Cortex of kidney (tissue), 1 donor: ENCODE measurements at places on chromosomes 11 and 22.

- DNase-seq: no peak
Measured at GRCh38 chr11:44179173-44179572, 83.7 kb downstream of the EXT2 start.

GRCh38 chr22:19855504-19856409, 1.1 kb upstream of the GNB1L start:
- no peak for DNase-seq

DNA sequence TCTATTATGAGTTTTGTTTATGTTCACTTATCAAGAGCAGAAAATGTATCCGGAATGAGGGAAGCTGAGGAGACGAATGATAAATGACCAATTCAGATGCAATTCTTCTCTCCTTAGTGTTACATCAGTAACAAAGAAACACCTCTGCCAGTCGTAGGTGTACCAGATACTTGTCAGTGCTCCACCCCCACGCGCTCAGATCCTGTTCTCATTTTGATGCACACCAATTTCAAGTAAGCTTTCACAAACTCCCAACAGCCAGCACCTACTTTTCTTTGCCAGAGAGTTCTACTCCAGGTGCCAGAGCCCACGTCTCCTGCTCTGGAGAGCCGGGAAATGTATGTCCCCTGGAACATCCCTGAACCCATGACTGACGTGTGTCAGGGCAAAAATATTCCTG, 43.7 kb downstream of the OR8B12 start:
- no peak for DNase-seq

GRCh38 chr11:1283906-1284305, 25.5 kb downstream of the TOLLIP start:
- DNase-seq: no peak

- DNase-seq: no peak
Measured at GRCh38 chr11:69587454-69588090, 53.4 kb upstream of the CCND1 start.

GRCh38 chr11:64059339-64060140, 23.8 kb downstream of the FLRT1 start:
- no peak for DNase-seq

GRCh38 chr11:2443881-2444820, at the start of gene TRPM5:
TRPM5 (minus strand) TSS chr11:2444514; CDS start chr11:2423036, 21,478 bp downstream.
- no peak for DNase-seq

DNA sequence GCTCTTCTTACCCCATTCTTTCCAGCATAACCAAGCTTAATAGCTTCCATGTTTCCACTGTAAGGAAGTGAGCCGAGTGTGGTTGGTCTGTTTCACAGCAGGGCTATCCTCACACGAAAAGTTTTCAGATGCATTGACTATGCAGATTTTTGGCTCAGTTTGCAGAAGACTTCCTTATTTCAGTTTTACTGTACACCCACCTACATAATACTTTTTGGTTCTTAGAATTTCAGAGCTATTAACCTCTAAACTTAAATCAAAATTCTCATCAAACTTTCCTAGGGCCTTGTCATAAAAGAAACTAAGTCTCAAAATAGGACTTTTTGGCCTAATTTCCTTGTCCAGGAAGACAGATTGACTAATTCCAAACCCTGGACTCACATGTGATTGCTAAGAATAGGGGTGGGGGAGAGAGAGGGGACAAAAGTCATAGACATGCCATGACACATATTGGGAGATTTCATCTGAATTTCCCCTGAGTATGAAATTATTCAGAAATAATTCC, 7.3 kb upstream of the EHF start:
- no peak for DNase-seq

- DNase-seq: no peak
Measured at GRCh38 chr11:11969380-11970215, 38.8 kb downstream of the DKK3 start.
